ENCODE measurements at places on chromosomes 13 and 19.

- DNase-seq = no peak
These were observed 187.1 kb upstream of the RNF113B start for GRCh38 chr13:98364179-98364578.

DNA sequence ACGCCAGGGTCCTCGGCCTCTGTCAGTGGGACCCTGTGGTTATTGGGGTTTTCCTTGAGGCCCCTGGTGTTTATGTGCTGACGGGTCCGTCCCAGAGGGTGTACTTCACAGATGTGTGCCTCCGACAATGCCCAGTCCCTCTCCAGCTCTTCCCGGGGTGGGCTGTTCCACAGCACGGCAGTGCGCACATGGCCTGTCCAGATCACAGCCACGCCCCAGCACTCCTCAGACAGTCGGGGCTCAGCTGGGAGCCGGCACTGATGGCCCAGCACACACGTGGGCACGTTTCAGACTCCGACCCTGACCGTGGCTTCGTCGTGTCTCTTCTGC, 16.9 kb upstream of the F7 start:
- DNase-seq = no peak

DNA sequence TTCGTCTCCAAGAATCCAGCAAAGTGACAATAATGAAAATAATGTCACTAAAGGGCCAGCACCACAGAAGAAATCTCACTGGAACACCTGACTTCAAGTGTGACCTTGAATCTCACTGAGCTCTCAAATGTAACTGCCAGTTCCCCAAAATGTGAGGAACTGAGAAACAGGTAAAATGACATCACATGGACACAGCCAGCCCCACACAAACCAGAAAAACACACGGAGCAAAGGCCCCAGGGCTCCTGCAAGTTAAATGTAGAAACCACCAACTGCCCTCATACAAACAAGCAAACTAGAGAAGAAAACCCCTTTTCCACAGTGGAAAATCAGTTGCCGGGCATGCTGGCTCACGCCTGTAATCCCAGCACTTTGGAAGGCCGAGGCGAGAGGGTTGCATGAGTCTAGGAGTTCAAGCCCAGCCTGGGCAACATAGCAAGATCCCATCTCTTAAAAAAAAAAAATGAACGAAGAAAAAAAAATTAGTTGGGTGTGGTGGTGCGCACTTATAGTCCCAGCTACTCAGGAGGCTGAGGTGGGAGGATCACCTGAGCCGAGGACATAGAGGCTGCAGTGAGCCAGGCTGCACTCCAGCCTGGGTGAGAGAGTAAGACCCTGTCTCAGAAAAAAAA, 8.7 kb upstream of the KANK2 start:
- DNase-seq = no peak

DNA sequence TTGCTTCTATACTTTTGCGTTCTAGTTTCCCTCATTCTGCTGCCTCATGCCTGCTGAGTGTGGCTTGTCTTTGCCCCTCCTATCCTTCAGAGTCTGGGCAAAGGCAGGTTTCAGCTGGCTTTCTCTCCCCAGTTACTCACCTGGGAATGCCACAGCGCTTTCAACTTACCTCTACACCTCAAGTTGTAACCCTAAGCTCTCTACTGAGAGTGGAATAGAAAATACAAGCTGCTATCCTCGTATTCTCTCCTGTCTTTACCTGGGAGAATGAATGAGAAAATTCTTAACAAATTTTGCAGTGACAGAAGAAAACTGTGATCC, 316.3 kb upstream of the KLF12 start:
- DNase-seq = no peak

GRCh38 chr13:94343243-94343585, 136.3 kb downstream of the DCT start:
- DNase-seq = no peak

DNA sequence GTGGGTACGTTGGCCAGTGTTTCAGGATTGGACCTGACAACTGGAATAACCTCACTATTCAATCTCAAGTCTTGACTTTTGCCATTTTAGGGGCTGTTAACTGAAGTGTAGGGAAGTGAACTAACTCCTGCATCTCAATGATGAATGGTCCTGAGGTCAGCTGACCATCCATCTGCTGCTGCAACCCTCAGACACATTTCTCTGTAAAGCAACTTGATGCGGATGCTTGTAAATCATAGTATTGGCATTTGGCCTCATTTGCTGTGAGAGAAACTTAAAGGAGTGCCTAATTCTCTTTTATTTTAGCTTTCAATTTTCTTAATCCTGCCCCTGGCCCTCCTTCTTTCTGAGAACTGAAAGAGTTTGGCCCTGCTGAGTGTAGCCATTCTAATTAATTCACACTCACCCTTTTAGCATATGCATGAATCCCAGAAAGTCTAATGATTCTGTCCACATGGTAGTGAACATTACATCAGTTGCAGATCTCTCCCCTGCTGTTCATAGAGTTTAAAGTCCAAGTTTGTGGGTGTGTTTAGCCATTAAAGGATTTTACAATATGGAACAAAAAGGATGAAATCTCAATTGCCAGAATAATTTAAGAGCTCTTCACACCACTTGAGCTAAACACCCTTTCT, 1531.4 kb upstream of the SLC10A2 start:
- DNase-seq = no peak

- no peak for DNase-seq
These were observed 23.0 kb downstream of the GTF2F2 start for GRCh38 chr13:45143346-45143751.

DNA sequence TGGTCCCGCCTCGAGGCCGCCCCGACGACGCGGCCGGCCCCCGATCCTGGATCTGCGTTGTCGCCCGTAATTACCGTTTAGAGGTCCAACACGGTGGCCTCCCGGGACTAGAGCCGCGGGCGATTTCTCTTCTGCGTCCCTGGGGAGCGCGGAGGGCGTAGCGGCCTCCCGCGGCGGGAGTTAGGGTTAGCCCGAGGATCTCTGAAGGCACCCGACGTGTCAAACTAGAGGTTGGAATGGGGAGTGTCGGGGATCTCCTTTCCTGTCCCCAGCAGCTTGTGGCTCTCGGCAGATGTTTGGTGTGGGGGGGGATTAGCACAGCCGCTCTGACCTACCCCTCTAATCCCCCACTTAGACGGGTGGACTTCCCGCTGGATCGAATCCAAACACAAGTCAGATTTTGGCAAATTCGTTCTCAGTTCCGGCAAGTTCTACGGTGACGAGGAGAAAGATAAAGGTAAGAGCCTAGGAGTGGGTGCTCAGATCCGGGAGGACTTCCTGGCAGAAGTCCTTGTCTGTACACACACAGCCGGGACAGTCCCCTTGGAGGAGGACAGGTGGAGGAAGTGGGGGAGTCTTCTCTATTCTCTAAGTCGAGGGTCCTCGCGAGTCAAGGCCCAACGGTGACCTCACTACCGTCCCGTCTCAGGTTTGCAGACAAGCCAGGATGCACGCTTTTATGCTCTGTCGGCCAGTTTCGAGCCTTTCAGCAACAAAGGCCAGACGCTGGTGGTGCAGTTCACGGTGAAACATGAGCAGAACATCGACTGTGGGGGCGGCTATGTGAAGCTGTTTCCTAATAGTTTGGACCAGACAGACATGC, 581 bp downstream of the CALR start:
- DNase-seq = no peak

DNA sequence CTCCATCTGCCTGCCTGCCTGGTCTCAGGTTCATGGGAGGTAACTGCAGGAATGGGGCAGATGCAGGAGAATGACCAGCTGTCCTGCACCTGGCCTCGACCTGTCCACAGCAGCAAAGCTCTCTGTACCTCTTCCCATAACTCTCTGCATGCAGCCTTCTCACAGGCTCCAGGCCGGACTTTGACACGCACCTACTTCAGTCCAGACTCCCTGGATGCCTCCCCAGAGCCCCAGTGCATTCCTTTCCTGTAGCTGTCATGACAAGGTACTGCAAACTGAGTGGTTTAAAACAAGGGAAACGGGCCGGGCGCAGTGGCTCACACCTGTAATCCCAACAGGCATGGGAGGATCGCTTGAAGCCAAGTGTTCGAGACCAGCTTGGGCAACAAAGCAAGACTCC, 3.3 kb downstream of the NANOS2 start:
- DNase-seq = no peak

GRCh38 chr19:33715462-33715861, 81.2 kb upstream of the KCTD15 start:
- no peak for DNase-seq
